ENCODE measurements at places on chromosomes 6 and 20.

DNA sequence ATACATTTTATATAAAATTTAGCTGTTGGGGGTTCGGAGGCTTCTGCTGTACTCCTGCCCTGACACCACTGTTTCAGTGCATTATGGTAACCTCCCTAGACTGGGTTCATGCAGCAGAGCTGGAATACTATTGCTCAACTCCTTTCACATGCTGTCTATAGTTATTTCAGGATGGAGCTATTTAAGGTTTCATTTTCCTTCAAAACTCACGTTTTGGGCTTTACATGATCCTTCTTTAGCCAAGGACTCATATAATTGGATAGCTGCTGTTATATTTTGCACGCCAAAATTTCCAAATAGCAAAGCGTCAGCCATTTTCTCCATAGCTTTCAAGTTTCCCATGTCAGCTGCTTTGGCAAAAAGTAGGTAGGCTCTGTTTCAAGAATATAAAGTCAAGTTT is 76.8 kb downstream of the SEL1L2 start:
- no peak for DNase-seq

DNA sequence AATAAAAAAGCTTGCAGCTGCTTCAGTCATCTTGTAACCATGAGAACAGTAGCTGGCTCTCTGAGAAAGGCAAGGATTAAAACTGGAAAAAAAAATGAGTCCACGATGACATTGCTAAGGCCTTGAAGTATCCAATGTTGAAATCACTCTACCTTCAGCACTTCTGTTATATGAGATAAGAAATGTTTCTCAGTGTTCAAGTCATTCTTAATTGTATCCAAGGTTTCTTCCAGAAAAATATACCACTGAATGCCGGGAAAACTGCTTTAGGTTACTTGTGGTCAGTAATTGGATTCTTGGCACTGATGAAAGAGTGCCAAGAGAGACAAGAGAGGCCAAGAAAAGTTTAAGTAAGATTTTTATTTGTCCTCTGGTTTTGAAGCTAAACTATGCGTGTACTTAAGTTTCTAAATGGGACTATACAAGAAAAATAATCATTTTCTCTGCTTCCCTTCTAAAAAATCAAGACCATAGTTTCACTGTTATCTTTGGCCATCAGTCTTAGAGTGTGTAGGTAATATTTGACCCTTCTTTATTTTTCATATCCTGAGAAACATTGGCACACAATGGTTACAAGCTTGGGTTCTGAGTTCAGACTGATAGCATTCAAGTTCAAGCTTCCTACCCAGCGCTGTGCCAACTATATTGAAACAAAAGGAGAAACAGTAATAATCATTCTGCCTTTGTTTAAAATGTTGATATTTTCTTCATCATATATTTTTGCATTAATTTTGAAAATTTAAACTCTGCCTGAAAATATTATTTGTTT is 84.6 kb downstream of the TRDN start:
- no peak for DNase-seq

DNA sequence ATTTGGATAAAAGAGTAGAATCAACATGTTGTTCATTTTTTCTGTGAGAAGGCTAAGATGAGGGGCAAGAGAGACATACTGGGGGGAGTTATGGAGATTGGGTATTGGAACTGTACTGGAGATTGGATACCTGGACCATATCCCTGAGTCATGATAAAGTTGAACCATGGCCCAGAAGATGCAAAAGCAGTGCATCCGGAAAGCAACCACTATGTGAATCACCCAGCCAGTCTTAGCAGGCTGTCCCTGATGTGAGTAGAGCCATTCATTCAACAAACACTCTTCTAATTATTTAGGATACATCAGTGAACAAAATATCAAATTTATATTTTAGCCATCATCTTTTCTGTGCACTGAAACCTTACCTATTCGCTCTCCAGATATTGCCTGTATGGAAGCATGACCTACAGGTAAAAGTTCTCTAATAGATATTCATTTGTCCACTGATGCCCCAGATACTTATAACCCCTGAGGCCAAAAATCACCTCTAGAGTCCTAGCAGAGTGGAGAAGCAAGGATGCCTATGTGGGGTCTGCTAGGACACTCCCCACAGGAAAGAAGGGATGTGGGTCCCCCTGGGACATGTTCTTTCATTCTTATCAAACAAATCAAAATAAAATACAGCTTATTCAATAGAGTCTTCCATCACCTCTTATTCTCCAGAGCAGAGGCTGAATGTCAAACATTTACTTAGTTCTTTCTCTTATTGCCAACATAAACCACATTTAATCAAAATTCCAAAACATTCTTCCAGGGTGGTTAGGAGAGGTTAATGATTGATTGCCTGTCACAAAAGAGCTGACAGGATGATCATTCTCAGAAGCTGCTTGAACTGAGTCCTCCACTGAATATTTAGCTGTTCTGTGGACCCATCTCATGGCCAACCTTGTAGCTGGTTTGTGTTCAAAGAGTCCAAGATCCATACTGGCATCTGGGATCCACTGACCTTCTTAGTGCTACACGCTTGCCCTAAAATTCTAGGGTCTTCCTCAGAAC is 37.0 kb upstream of the PKHD1 start:
- no peak for DNase-seq

DNA sequence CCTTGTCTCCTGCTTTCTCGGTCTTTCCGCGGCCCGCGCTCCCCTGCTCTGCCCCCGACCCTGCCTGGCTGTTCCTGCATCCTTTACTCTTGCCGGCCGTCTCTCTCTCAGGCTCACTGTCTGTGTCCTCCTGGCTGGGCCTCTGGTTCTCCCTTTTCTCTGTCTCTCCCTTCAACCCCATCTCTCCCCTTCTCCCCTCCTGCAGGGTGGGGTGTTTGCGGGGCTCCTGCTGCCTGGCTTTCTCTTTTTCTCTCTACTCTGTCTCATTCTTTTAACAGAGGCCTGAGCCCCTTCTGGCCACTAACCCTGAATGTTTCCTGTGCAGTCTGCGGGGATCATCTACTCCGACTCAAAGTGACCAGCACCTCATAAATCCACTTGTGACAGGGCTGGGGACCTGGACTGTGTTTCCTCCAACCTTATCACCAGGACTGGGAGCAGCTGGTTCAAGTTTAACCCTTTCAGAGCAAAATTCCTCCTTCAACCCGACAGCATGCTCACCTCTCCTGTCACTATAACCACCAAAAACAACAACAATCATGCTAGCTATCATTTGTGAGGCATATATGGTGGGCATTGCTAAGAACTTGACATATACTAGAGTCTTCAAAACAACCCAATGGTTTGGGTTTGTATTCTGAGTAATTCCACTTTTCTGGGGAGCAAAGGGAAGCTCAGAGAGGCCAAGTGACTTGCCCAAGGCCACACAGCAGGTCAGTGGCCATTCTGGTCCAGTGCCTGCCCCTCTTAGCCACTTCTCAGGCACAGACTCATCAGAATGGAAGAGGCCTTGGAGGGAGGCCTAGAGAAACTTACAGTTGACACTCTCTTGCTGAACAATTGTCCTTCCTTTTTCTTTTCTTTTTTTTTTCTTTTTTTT is 811 bp upstream of the RSPO4 start:
- DNase-seq = no peak

GRCh38 chr6:44935693-44936300 is 392.3 kb upstream of the RUNX2 start:
- no peak for DNase-seq

DNA sequence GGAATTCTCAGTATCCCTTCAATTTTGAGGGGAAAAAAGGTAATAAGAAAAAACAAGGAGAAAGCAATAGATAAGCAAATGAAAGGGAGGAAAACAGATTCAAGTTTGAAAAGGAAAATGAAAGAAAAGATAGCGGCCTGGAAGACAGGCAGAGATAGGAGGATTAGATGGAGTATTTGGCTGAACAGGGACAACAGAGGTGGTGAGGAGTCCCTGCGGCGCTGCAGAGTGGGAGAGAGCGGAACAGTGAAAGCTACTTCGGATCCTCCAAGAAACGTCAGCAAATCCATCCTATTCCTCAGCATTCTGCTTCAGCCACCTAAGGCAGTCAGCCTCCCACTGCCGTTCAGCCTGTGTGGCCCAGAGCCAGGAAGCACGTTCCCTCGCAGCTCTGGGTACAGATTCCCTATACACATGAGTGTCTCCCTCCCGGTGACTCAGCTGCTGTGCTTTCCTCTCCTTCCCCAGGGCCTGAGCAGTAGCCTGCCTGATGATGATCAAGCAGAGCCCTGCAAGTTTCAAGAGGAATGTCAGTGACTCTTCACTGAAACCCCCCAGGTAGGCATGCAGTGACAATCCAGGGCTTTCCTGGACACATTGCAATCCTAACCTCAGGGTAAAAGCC is 43.4 kb upstream of the CDYL start:
- DNase-seq = no peak

- DNase-seq = no peak
Observed at GRCh38 chr6:153405931-153406330, 274.8 kb upstream of the RGS17 start.

- no peak for DNase-seq
Observed at GRCh38 chr20:20668639-20669038, 43.8 kb downstream of the RALGAPA2 start.
